ENCODE measurements at places on chromosomes 5 and 9.

GRCh38 chr5:148739524-148739923 lies 85.2 kb upstream of the HTR4 start:
- no peaks in the 10 kb centered on the region for H3K36me3 ChIP-seq
- DNase-seq = no peak
- H3K27ac ChIP-seq = no peak overlapping the region

- H3K36me3 ChIP-seq = no peaks in the 10 kb centered on the region
- no peak overlapping the region for H3K4me3 ChIP-seq
- no peaks in the 10 kb centered on the region for H3K4me1 ChIP-seq
- no peak for DNase-seq
- H3K27ac ChIP-seq = no peak overlapping the region
Observed at GRCh38 chr9:1267141-1267570, 217.0 kb downstream of the DMRT2 start.

- no peaks in the 10 kb centered on the region for H3K36me3 ChIP-seq
- no peaks in the 10 kb centered on the region for H3K4me1 ChIP-seq
- H3K4me3 ChIP-seq = no peak overlapping the region
- no peak for DNase-seq
Observed at GRCh38 chr9:4095484-4095883, 204.4 kb downstream of the GLIS3 start.

GRCh38 chr9:36443581-36443980 lies 43.5 kb upstream of the RNF38 start:
- H3K4me1 ChIP-seq = peaks cover 43% of the 10 kb centered on the region
- H3K27ac ChIP-seq = no peak overlapping the region
- H3K27me3 ChIP-seq = no peaks in the 10 kb centered on the region
- H3K4me3 ChIP-seq = no peak overlapping the region
- no peaks in the 10 kb centered on the region for H3K36me3 ChIP-seq
- no peak for DNase-seq

GRCh38 chr5:72412283-72413055 lies 92.3 kb downstream of the PTCD2 start:
- no peaks in the 10 kb centered on the region for H3K36me3 ChIP-seq
- H3K4me3 ChIP-seq = no peak overlapping the region
- no peaks in the 10 kb centered on the region for H3K4me1 ChIP-seq
- no peak overlapping the region for H3K27ac ChIP-seq
- no peak for DNase-seq

GRCh38 chr5:98217138-98217537 lies 556.3 kb upstream of the RGMB start:
- no peak for DNase-seq
- no peaks in the 10 kb centered on the region for H3K4me1 ChIP-seq
- no peaks in the 10 kb centered on the region for H3K27me3 ChIP-seq
- no peak overlapping the region for H3K4me3 ChIP-seq

GRCh38 chr9:113772121-113772810 lies 103.8 kb upstream of the ZNF618 start:
- no peak overlapping the region for H3K27ac ChIP-seq
- H3K27me3 ChIP-seq = no peaks in the 10 kb centered on the region
- H3K36me3 ChIP-seq = no peaks in the 10 kb centered on the region
- no peak overlapping the region for H3K4me3 ChIP-seq
- no peak for DNase-seq

- no peak for DNase-seq
- no peak overlapping the region for H3K4me3 ChIP-seq
- peaks cover 22% of the 10 kb centered on the region for H3K27me3 ChIP-seq
- no peak overlapping the region for H3K27ac ChIP-seq
Observed at GRCh38 chr5:96432216-96433065, 607 bp downstream of the PCSK1 start.

DNA sequence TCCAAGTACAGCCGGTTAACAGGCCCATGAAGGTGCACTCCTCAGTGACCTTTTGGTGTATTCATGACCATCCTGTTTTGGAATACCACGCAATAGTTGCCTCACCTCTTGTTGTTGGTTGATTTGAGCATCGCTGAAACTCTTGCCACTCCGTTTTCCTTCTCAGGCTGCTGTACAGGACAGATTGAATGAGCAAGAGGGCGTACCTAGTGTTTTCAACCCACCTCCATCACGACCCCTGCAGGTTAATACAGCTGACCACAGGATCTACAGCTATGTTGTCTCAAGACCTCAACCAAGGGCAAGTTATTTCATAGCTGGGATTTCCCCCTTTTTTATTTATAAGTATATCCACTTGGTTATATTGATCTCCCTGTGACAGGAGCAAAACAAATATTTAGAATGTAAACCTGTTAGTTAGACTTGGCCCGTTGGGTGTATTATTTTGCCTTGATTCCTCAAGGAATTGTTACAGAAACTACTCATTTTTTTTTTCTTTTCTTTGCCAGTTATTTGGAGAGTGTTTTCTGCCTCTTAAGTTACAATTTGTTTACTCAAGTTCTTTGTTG lies 38.1 kb downstream of the FAF2 start:
- DNase-seq = no peak
- H3K4me3 ChIP-seq = no peak overlapping the region
- no peak overlapping the region for H3K27ac ChIP-seq
- peaks cover 25% of the 10 kb centered on the region for H3K4me1 ChIP-seq
- no peaks in the 10 kb centered on the region for H3K27me3 ChIP-seq

DNA sequence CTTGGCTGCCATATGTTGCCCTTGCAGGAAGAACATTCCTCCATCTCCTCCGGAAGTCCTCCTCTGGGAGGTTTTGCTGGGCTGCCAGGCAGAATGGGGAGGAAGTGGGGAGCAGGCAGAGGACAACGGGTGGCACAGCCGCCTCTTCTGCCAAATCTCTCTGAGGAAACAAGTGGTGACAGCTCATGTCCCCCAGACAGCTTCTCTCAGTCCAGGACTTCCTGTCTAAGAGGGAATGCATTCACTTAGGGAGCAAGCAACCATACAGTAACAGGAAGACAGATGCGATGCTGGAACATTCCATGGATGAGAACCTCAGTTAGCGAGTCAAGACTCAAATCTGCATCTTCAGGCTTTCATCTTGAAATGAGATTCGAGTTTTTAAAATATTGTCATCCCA lies 701.0 kb downstream of the SEMA5A start:
- H3K4me1 ChIP-seq = no peaks in the 10 kb centered on the region
- H3K27ac ChIP-seq = no peak overlapping the region
- H3K36me3 ChIP-seq = no peaks in the 10 kb centered on the region
- no peaks in the 10 kb centered on the region for H3K27me3 ChIP-seq
- DNase-seq = no peak

Data from CD4-positive, alpha-beta memory T cell (primary cell).